Activated naive CD4-positive, alpha-beta T cell treated with anti-CD3 and anti-CD28 coated beads, Interleukin-2, amount 50 U/mL, for 72 hours (primary cell): ENCODE measurements at places on chromosomes 1 and 21. TPM values are rescaled to one million over a fixed set of nuclear protein-coding genes. Genes with fewer than 3 reads are reported as not detected.

Gene CBS
- 72.8 TPM for total RNA-seq

Gene PRKACB
- 25.2 TPM for total RNA-seq

- DNase-seq: no peak
These were observed 30.7 kb upstream of the CD34 start for GRCh38 chr1:207941665-207942064.

Gene TP73
- total RNA-seq: 0.39 TPM

Gene YRDC
- total RNA-seq: 25.7 TPM

DNA sequence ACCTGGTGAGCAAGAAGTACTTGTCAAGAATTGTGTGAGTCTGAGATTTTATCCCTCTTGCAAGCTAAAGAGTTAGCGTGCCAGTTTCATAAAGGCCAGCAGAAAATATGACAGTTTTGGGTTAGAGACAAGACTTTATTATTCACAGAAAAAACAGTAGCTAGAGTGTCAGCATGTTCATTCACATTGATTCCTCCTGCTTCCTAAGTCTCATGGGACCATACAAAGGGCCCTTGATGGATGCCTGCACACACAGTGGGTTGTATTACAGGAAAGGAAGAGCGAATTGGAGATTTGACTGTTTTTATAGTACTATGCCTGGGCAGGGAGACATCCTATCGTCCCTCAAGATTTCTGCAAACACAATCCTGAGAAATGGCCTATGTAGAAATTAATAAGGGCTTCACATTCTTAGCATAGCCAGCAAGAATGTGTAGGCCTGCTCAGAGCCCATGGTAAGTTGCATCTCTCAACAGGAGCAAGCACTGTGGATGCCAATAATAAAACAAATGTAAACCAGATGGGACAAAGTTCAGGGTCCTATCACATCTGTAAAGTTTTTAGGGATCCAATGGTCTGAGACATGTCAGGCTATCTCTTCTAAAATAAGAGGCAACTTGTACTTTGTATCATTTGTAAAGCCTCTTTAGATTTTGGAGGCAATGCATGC is 4.0 kb upstream of the ASPM start:
- DNase-seq: no peak

DNA sequence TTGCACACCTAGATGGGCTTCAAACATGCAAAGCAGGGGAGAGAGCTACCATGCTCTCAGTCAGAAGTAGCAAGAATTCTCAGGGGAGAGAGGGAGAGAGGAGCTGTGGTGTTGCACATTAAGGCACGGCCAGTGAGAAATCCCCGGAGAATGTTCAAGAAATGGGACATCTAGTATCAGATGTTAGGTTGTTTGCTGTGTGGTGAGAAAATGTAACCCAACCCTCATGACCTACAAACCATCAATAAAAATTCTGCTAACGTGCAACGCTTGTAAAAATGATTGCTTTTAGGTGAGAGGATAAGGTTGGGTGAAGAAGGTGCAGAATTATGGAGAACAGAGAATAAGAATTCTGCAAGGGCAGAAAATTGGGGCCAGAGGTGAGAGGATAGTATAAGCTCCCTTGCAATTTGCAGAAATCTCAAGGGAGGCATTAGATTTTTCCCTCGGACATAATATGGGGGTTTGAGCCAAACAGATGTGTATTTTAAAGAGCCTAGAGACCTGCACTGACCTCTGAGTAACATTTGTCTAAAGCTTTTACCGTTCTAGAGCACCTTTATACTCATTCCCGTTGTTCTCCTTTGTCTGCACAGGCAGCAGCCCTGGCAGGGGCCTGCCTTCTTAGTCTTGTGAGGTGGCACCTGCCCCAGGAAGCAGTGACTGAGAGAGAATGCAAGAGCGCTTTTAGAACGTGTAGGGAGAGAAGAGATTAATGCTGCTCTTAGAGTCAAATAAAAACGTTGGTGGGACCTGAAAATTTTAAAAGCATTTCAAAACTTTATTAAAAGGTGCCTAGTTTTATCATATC is 25.4 kb upstream of the KIAA0040 start:
- no peak for DNase-seq

Gene ARHGEF19
- 8.4 TPM for total RNA-seq
